ENCODE measurements at places on chromosomes 2 and 18.

GRCh38 chr18:59822612-59823550 lies 76.9 kb upstream of the PMAIP1 start:
- DNase-seq: no peak

- DNase-seq: peak; percentile 55
Measured at GRCh38 chr2:70523996-70524965, 29.3 kb downstream of the TGFA start.

DNA sequence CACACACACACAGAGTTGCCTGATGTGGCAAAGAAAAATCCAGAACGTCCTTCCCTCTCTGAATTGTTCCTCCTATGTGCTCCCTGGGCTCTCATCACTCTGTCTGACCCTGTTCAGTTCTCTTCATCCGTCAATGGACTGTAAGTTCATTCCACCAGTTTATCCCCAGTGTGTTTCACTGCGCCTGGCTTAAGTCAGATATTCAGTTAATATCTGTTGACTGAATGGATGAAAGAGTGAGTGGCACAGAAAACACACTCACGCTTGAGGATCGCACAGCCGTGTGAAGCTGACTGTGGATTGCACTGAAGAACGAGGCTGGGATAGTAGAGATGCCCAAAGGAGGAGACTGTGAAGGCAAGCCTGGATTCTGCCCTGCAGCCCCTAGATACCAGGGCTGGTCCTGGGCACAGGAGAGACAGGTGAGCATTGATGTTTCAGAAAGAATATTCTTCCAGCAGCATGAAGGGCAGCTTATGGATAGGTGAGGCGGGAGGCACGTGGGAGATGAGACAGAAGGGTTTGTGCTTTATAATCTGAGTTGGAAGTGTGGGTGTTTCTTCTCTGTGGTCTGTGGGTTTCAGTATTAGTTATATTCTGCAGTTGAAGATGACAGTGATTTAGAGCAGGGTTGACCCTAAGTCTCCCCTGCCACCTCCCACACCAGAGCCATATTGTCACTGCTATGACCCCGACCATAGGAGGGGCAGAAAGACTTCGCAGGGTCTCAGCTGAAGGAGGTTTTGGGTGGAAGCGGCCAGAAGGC lies 129.9 kb downstream of the SOCS6 start:
- no peak for DNase-seq

GRCh38 chr18:26089293-26090129 lies 902 bp downstream of the SS18 start:
- peak; percentile 46 for DNase-seq

DNA sequence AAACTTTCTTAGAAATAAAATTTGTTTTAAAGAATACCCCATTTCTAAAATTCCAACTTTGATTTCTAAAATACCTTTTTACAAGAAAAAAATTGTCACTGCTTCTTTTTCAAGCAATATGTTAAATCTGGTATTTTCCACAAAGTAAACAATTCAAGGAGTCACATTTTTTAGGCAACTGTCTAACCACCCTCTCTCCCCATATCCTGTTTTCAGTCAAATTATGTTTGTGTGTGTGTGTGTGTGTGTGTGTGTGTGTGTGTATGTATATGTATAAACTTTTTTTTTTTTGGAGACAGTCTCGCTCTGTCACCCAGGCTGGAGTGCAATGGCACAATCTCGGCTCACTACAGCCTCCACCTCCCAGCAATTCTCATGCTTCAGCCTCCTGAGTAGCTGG lies 59.3 kb downstream of the ADNP2 start:
- no peak for DNase-seq
